ENCODE measurements at places on chromosomes 5 and 9.

- DNase-seq, result no peak
These were observed 233.7 kb downstream of the ENC1 start for GRCh38 chr5:74406844-74407243.

GRCh38 chr9:112187404-112187803, 12.3 kb upstream of the SUSD1 start:
- DNase-seq, result no peak

- no peak for DNase-seq
These were observed 116.3 kb downstream of the SLC28A3 start for GRCh38 chr9:84224246-84224645.

GRCh38 chr5:176817841-176818377, 7.5 kb downstream of the UNC5A start:
- DNase-seq, result peak; percentile 15

- no peak for DNase-seq
These were observed 14.6 kb upstream of the LAMC3 start for GRCh38 chr9:130994135-130995085.

DNA sequence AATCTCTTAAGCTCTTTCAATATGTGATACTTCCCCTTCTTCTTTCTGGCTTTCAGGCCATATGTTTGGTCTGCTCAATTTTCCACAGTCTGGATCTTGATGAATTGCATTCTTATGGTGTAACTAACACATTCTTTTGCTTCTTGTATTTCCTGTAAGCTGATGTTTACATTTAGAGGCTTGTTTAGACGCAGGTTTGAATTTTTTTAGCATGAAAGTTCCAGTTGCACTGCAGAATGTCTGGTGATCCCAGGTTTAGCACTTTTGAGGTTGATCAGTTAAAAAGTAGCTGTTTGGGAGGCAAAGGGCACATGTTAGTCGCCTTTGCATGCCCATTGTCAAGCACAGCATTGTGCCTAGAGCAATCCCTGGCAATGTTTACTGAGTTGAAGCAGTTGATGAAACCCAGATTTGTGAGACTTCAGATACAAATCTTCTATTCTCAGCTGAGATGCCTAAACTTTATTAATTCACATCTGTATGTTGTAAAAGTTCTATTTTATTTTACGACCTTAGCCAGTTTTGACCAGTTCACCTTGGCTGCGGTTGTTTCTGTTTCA, 59.6 kb upstream of the SPATA31C2 start:
- no peak for DNase-seq

DNA sequence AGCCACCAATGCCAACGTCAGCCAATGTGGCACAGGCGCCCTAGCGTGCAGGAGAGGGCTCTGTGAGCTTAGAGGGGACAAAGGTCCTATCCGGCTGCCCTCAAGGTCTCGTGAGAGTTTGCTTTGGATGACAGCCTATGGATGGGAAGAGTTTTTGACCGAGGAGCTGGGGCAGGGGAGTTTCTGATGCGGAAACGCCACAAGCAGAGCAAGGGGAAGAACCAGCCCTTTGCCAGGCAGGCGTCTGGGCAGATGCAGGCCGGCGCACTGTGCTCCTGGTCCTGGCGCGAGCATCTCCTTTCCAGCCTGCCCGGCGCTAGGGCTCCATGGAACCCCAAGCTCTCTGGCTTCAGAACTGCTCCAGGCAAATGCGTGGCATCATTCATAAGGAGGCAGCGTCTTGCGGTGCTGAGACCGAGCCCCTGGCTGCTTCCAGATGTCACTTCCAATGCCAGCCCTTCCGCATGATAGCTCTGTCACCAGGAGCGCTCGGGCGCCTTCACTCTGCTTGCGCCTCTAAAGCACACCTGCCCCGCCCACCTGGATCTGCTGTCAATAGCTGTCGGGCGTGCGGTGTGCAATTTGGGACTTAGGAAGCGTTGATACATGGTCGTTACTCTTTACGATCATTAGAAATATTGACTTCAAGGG, 374.9 kb upstream of the IRX1 start:
- DNase-seq, result no peak

GRCh38 chr9:136975644-136976043, 1.7 kb upstream of the PTGDS start:
- no peak for DNase-seq

DNA sequence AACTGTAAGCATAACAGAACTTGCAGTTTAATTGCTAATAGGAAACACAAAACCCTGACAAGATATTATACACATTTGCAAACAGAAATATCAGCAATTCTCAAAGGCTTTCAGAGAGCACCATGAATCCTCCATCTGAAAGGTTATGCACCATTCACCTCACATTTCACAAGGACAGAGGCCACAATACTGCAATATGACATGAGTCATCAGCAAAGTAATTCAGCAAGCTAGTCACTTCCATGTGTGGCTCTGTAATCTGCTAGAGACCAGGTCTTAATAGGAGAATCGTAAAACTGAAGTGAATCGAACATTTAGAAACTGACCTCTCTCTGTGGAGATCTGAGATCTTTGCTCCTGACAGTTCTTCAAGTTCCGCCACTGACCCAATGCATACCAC, 28.3 kb downstream of the IARS1 start:
- DNase-seq, result no peak

GRCh38 chr9:72292256-72292682, 72.7 kb downstream of the ZFAND5 start:
- DNase-seq, result no peak

GRCh38 chr9:134134949-134135342, 936 bp upstream of the WDR5 start:
- DNase-seq, result no peak

GRCh38 chr9:4147476-4148230, 152.2 kb downstream of the GLIS3 start:
- DNase-seq, result no peak

DNA sequence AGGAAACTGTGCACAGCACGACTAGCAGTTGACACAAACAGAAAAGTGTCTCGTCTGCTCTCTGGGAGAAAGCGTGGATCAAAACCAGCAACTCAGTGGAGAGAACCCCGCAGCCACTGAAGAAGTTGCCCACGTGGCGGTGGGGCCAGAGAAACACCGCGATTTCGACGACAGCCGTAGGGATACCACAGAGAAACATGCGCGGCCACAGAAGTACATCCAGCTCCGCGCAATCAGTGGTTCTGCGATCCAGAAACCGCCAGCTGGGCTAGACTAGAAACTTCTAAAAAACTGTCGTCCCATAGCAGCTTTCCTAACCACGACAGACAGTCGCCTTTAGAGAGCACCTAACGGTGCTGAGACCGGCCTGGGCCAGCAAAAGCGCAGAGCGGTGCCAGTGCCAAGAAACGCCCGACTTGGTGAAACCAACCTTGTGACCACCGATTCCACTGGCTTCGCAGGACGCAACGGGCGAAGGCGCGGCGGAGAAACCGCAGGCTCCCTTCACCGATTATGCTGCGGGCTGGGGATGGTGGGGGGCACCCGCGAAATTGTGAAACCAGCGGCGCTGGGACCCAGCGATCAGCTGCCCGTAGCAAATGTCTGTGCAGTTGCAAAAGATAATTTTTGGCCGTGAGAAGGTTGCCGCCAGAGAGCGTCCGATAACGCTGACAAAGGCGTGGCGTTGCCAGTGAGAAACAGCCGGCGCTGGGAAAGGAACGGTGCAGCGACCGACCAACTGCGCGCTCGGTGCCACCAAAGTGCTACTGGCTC, 2.7 kb upstream of the ANXA2R start:
- peak; percentile 30 for DNase-seq

DNA sequence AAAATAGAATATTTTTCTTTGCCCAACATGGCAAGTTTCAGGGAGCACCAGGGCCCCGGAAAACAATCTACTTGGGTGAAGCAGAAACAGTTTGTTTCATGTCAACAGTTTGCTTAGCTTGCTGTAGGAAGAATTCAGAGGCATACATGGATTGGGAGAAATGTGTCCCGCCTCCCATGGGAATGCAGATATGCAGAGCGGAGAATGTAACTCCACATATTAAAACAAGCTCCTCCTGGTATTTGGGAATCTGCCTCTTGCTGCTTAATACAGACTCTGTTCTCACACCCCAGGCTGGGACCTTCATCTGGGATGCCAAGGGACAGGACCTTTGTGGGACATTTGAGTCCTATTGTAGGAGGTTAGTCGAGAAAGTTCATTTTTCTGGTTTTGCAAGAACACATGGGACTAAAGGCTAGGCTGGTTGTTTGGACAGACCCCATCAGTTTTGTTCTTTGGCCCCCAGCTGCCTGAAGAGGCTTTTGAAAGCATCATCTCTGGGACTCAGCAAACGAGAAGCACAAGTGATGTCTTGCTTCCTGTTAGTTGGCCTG, 220.5 kb upstream of the ADRA1B start:
- DNase-seq, result no peak

DNA sequence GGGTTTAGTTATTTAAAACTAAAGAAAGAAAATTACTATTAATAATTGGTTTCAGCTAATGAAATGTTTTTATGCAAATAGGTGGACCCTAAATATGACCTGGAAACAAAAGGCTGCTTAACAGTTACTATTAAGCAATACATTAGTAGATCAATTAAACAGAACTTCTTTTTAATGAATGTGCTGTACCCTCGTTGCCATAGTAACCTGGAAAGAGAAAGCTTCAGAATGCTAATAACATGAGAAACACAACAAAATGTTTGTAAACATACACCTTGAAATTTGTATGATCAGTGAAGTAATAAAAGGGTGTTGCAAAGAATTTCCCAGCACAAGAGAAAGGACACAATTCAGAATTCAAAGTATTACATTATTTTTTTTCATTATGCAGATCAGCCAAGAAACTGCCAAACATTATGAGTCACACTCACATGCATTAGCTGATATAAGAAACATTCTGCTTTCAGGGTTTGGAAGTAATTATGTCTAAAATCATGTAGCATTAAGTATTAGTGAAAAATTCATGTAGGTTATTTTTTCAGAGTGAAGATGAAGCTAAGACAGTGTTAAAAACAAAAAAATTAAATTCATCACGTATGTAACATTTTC, 348.3 kb downstream of the ISL1 start:
- no peak for DNase-seq

DNA sequence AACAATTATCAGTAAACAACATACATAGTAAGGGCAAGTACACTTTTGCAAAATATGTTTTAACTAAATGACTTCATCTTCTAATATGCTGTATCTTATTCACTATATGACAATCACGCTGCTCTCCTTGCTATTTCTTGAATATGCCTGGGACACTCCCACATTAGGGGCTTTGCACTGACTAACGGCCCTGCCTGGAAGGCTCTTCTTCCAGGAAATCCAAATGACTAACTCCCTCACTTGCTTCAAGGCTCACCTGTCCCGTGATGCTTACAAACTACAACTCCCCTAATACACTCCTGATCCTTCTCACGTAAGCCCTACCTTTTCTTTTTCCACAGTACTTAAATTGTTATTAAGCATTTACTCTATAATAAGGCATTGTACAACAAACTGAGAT, 10.6 kb downstream of the ERP44 start:
- no peak for DNase-seq

DNA sequence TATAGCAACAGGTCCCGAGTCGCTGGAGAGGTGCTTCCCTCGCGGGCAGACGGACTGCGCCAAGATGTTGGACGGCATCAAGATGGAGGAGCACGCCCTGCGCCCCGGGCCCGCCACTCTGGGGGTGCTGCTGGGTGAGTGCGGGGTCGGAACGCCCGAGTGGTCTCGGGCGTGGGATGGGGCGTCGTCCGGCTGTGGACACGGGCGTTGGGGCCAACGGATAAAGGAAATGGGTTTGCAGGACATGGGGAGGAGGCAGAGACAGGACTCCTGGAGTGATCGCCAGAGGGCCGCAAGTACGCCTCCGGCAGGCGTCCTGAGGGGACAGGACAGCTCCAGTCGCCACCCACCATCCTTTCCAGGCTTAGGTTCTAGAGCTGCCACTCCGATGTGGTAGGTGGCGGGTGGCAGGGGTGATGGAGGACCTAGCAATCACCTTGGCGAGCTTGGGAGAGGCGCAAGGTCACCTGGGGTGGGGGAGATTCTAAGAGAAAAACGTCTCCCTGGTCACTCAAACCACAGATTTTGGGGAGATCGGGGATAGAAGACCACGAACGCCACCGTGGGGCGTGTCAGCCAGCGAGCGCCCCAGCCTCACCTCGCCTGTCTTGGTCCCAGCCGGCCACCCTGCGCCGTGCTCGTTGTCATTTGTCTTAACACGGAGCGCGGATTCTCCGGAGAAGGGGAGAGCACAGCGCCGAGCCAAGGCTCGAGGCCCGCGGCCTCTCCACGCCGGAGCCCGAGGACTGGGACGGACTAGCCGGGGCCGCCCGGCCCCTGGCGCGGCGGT, 922 bp downstream of the LMX1B start:
- no peak for DNase-seq

DNA sequence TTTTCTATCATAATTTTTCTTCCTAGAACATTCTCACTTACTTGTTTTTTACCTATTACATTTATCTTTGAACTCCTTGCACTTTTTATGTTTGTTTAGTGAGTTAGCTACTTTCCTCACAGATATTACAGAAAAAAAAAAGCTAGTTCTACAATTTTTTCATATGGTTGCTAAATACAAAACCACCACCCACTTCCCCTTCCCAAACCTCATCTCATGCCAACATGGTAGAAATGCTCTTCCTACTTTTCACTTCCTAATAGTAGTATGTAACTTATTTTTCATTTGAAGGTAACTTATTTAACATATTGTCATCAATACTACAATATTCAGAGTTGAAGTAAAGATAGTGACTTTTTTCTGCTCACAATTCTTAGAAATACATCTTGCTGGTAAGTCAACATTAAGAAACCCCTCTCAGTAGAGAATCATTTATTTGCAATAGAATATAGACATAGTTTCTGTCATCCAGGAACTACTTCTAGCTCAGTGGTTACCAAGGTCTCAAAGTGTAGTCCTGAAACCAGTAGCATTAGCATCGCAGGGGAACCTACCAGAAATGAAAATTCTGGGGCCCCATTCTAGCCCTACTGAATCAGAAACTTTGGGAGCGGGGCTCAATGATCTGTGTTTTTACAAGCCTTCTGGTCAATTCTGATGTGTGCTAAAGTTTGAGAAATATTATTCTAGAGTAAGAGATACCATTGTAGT, 1124.6 kb downstream of the DTWD2 start:
- DNase-seq, result no peak

DNA sequence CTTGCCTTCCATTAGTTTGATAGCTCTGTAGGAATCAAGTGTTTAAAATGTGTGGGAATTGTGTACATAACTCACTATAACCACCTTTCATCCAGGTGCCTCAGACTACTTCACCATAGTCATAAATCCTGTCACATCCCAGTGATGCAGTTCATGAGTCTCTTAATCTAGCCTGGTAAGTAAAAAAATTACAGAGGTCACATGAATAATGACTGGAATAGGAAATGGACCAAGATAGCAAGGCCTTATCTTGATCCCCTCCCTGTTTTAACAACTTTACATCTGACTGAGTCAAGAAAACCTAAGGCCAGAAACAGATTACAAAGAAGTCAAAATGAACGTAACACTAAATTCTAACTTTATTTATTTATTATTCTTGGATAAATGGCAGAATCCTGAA, 1.5 kb upstream of the RNF145 start:
- no peak for DNase-seq

DNA sequence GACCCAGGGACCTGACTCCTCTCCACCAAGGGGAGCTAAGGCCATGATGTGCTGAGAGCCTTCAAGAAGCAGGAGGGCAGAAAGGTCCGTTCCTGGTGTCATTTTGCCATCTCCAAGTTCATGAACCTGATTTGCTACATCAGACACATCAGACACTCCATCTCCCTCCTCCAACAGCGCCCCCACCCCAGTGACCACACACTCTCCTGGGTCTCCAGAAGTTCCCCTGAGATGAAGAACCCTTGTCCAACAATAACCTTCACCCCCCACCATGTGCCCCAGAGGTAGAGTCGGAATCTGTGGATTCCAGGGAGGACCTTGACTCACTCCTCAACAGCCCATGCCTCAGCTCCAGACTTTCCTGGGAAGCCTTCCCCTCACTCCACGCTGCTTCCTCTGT, 242.8 kb downstream of the CDK5RAP2 start:
- no peak for DNase-seq

GRCh38 chr5:50965654-50966375, 299.4 kb downstream of the PARP8 start:
- no peak for DNase-seq
